ENCODE measurements at places on chromosomes 2 and 18.

DNA sequence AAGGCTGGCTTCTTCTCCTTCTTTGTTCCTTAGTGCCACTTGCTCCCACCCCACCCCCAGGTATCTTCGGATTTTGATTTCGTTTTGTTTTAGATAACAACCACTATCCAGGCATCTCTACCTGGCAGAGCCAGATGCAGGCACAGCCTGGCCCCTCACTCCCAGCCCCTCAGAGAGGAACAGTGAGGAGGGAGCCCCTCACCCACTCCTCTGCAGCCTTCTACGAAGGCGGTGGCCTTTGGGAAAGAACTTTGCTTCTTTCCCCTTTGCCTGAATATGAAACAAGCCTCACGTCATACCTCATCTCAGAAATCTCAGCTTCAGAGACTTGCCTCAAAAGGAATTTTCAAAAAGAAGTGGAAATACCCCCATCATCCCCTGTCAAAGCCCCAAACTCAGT, 6.3 kb upstream of the CYP26B1 start:
- DNase-seq = no peak

GRCh38 chr2:25567406-25567805, 106.0 kb downstream of the DTNB start:
- peak; percentile 55 for DNase-seq

- no peak for DNase-seq
These were observed 7.1 kb downstream of the UBXN2A start for GRCh38 chr2:23947350-23947749.

GRCh38 chr18:10304853-10305252, 149.6 kb upstream of the APCDD1 start:
- no peak for DNase-seq

DNA sequence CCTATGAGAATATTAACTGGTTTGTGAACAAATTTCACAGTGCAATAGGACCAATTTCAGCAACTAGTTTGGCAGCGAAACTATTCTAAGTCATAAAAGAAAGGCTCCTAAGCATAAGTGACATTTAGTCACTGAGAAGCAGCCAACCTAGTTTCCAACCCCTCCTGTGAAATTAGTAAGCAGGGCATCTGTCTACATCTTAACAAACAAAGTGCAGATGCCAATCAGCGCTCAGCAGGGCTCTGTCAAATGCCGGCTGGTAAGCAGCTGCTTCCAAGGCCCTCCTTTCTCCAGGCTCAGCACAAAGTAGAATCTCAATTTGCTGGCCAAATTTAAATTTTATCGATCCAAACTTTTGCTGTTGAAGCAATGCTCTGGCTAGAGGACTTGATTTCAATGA, 124.7 kb downstream of the ICOS start:
- no peak for DNase-seq

- no peak for DNase-seq
These were observed 160.7 kb upstream of the SP5 start for GRCh38 chr2:170554278-170554955.

- no peak for DNase-seq
These were observed 58.2 kb upstream of the PKDCC start for GRCh38 chr2:41989501-41990180.

DNA sequence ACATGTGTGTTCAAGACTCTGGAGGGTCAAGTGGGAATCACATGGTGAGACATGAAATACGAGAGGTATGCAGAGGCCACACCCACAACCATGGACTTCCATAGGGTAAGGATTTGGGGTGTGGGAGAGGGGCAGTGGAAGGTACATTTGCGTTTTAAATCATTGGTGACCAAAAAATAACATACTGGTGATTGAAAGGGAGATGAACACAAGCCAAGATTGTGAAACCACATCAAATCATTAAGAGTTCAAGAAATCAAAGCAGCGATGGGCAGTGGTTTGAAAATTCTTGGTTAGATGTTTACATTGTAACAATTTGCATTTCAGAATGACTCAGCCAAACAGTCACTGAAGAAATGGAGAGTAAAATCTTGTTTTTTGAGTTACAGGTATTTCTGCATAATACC, 1.9 kb upstream of the CABYR start:
- no peak for DNase-seq

GRCh38 chr18:74597034-74597661, 522 bp upstream of the ZNF407 start:
- peak; percentile 27 for DNase-seq

Data from GM12864 (cell line).